ENCODE measurements at places on chromosomes 3 and 15. TPM values are rescaled to one million over a fixed set of nuclear protein-coding genes. Genes with fewer than 3 reads are reported as not detected.

Gene HYKK
- 11.2 TPM for polyA plus RNA-seq

Gene OR4F6
- not detected for polyA plus RNA-seq

Gene ZIC1
- not detected for polyA plus RNA-seq

Gene SAMD7
- not detected for polyA plus RNA-seq

Gene POLR2H
- 85.3 TPM for polyA plus RNA-seq

Gene NTRK3
- 8.7 TPM for polyA plus RNA-seq

- DNase-seq = peak; percentile 45
These were observed 77.2 kb upstream of the SLC6A11 start for GRCh38 chr3:10738688-10739372.

DNA sequence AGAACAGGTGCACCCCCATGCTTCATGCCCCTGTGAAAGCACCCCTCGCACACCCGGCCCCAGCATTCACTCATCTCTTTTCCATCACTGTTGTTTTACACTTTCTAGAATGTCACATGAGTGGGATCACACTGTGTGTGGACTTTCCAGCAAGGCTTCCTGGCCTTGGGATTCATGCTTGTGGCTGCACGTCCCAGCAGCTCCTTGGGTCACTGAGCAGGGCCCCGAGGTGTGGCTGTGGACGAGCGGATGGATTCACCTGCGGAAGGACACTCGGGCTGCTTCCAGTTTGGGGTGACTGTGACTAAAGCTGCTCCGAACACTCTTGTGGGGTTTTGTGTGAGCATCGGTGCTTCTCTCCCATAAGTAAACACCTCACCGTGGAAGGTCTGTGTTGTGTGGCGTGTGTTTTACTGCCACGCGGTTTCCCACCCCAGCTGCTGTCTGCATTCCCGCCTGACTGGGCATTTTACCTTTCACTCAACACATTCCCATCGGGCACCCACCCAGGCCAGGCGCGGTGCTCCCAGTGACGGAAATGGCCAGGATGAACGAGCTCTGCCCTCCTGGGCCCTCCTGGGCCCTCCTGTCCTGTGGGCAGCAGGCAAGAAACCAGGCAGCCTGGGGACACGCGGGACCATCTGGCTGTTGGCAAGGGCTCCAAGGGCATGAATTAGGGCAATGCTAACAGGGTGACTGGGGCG, 41.4 kb downstream of the DNAJB8 start:
- no peak for DNase-seq

- peak; percentile 72 for DNase-seq
These were observed 42.1 kb downstream of the GOLGA6A start for GRCh38 chr15:74040109-74040850.

DNA sequence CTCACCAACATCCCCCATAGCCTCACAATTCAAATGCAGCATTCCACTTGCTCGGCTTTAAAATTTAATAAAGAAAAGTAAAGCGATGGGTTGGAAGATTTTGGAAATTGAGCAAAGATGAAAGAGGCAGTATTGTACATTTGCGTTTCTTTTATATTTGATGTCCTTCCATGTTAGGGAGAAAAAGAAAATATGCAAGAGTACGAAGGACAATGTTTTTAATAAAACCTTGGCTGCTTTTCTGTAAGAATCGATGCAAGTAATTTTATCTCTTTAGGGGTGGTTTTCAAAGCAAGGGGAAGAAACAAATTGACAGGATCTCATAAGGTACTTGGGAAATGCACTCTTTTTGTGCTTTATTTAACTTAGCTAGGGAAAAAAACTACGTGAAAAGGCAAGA, 61.8 kb upstream of the TSC22D2 start:
- DNase-seq = no peak

DNA sequence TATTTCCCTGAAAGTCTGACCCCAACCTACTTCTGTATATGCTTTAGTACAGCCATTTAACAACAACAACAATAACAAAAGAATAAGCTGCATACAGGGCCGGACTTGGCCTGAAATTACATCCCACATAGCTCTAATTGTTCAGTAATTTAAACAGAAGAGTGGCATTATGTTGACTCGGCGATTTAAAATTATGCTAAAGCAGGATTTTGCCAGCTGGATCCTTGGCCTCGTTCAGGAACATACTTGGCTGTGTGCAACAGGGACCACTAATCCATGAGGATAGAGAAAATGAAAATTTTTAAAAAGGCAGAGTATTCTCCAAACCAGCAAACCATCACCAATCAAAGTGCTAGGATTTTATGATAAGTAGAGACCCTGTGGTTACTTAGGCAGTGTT, 433.1 kb upstream of the RBMS3 start:
- no peak for DNase-seq

DNA sequence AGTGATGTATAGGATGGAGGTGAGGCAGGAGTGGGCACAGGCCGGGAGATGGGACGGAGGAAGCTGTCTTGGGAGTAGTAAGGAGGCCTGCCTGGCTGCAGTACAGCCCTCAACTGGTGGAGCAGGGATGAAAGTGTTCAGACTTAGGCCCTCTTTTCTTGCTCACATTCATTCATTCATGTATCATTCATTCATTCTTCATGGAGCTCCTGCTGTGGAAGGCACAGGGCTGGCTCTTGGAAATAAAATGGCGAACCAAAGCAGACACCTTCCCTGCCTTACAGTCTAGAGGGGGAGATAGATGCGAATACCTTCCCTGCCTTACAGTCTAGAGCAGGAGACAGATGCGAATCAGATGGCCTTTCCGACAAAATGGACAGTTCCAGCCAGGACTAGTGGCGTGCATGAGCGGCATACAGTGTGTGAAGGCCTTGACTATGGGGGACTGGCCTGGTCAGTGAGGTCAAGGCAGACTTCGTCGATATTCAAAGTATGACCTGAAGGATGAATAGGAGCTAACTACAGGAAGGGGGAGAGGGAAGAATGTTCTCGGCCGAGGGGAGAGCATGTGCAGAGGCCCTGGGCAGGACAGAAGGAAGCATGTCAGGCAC, 143.2 kb upstream of the TLE3 start:
- DNase-seq = no peak

GRCh38 chr3:66362541-66362941, 138.3 kb downstream of the LRIG1 start:
- no peak for DNase-seq

- DNase-seq = no peak
These were observed 30.0 kb upstream of the SLC2A2 start for GRCh38 chr3:171056528-171056927.

- DNase-seq = peak; percentile 27
These were observed 98.6 kb downstream of the MYRIP start for GRCh38 chr3:39907981-39908380.

DNA sequence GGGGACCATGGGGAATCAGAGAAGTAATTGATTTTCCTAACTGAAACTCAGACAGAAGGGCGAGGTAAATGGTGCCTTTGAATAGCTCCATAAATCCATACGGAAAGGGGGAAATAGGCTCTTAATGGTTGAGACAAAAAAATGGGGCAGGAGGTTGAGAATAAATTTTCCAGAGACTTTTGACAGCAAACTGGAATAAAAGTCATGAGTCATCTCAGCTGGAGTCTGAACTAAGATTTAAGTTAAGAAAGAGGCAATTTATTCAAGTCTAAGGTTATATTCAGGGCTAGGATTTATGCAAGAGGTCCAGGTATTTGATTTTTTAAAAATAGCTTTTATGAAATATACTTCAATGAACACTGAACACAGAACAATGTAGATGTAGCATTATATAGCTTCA, 238.7 kb upstream of the RORA start:
- no peak for DNase-seq

DNA sequence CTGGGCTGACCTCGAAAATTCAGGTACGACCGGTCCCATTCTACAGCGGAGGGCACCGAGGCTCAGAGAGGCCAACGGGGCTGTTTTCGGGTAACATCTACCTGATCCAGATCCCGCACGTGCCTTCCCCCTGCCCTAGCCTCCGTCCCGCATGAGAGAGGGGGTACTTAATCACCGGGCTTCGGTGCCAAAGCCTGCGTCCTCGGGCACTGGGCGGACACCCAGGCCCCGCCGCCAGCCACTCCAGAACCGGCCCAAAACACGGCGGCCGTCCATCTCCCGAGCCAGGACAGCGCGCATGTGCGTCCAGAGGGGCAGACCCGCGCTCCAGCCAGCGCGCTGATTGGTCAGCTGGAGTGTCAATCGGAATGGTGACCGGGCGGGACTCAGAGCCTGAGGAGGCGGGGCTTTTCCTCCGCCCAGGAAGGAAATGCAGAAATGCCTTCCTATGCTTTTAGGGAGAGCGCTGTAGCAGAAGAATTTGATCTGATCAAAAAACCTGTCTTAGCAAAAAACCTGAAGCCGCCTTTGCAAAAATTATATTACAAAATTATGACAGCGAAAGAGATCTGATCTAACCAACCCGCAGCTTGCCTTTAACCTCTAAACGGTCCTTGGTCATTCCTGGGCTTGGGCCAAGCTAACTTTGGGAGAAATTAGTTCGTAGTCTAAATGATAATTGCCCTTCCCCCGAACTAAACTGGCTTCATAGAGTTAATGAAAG, at the start of gene RPUSD3:
Gene RPUSD3, minus strand, starts transcription at position 294 of the 724 bp plus-strand sequence. Its CDS starts 18 bp downstream, at position 276.
- peak; percentile 95 for DNase-seq

DNA sequence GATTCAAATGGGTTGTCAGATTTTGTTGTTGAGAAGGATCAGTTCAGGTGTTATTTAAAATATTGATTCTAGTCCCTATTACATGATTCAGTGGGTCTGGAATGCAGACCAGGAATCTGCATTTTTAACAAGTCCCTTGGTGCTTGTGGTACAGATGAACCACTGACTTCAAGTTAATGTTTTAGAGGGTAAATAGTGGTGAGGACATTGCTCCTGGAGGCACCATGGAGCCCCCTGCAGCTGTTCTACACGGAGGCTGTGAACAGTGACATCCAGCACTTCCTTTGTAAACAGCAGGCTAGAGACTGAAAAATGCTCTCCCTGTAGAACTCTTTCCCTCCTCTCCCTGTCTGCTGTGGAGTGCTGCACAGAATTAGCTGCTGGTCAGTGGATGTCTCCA, 4.8 kb upstream of the FSIP1 start:
- no peak for DNase-seq

GRCh38 chr3:193897731-193898180, 238.2 kb upstream of the HES1 start:
- peak; percentile 36 for DNase-seq

DNA sequence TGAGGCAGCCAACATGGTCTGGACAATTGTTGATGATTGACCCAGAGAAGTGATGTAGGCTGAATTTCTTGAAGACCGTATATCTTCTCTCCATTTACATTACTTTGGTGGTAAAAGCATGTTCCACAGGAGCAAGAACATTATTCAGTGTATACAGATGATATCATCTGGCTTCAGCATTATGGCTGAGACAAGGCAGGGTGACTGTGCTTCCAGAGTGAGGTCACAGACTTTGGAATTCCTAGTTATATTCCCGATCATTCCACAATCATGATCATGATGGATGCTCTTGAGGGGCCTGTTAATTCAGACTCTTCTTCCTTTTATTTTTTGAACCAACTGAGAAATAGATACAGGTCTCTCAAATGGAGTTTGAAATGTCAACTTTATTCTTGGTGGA, 19.0 kb downstream of the PLS1 start:
- no peak for DNase-seq

DNA sequence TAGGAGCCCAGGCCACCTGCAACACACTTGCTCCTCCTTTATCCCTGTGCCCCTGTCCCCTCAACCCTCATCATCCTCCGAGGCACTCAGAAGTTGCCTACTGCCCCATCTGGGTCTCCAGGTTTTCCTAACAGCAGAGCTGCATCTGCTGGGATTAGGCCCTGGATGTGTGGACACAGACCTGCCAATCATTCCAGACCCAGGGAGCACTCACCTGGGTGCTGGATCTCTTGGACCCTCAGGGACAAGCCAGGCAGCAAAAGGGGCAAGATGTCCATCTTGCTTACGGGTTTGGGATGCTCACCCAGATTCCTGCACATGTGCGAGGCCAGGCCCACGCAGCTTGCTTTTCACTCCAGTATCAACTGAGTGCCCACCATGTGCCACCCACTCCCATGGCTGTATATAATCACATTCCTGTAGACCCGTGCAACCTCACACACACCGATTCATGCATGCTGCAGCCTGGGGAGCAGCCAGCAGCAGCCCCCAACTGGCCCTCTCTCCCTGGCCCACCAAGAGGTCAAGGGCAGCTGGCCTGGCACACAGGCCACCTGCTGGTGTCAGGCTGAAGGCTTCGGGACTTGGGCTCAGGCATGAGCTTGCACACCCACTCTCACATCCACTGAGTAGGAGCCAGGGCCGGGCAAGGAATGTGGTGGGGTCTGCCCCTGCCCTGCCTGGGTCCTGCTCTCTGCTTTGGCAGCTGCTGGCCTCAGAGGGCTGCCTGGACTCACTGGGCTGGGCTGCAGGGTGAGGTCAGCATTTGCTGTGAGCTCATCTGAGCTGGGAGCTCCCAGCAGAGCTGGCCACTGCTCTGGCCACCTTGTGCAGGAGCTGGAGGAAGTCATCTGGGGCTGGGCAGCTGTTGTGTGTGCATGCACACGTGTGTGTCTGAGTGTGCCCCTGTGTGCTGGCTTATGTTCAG, 14.9 kb downstream of the PRKCD start:
- DNase-seq = no peak

DNA sequence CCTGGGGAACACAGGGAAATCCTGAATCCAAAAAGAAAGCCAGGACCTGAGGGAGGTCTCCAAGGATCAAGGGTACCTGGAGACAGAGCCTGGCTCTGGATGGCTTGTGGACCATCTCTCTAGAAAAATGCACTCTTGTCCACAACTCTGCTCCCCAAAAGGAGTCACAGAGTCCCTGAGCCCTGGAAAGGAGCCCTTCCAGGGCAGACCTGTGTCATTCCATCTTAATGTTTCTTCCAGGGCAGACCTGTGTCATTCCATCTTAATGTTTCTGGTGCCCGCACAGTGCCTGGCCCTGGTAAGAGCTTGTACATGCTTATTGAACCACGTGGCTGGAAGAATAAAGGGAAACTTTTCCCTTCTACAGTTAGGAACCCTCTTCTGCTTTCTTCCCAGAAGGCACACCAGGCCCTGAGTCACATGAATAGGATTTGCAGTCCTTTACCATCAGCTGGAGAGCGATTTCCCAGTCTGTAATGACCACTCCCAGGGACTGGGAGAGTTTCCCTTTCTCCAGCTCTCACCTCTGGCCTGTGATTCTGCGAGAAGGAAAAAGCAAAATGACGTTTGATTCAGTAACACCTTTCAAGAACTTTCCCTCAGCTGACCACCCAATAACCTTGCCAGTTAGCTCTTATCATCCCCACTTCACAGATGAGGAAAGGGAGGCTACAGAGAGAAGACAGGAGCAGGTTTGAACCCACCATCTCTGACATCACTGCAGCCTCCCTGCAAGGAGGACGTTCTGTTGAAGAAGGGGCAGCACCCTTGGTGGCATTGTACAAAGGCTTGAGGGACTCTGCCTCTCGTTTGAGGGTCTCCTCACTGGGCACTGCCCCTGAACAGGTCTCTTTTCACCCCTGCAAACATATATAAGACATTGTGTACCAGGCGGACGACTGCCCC, 35.8 kb upstream of the SLCO2A1 start:
- DNase-seq = no peak
